ENCODE measurements at places on chromosomes 7 and 10.

DNA sequence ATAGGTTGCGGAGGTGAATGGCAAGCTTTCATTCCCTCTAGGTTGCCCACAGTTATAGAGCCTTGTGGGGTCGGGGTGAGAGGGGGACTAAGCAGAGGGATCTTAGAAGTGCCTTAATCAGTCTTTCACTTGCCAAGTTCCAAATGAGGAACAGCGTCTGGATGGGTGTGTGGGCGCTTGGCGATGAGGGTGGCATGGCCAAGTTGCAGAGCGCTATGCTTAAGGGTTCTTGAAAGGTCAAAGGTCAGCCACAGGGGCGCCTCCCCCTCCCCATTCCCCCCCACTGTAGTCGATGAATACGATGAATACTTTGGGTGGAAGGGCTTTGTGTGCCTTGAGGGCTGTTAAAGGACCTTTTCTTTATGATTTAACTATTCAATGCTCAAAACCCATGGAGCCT, 185.0 kb downstream of the TCF7L2 start:
- no peak for DNase-seq

DNA sequence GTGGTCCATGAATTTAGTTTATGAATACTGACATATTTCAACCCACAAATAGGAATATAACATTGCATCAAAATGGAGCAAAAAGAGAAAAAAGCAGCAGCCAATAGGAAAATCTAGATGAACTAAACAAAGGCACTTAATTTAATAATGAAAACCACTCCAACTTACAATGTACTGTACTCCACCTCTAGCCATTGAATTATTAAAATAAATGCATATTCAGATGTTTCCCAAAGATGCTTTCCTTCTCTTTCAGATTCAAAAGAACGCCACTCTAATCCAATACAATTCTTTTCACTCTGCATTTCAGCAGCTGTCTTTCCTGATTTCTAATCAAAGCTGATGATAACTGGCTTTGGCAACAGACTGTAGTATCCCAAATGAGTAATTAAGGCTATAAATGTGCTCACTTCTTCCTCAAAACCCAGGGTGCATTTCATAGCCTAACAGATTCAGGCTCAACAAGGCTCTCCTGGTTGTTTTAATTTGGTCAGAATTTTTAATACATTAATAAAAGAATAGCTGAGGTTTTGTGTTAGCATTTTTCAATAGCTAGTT, 577.1 kb downstream of the PARD3 start:
- DNase-seq, result no peak

- DNase-seq, result no peak
Measured at GRCh38 chr7:75628055-75628454, 110.7 kb downstream of the HIP1 start.

DNA sequence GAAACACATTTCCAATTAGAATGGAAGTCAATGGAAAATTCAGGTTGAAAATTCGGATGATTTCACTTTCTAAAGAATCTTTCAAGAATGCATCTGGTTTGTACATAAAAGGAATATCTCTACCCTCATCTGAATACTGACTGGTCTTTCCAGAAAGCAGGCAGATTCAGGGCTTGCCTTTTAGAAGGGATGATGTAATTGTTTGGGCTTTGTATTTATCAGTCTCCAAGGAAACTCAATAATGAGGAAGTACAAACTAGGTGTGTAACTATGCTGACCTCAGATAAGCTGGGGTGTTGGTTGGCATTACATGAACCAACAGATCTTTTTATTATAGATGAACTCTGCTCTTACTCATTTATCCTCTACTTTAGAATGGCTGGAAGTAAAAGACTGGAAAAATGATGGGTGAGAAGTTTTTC, 24.1 kb downstream of the PDLIM1 start:
- peak; percentile 77 for DNase-seq

GRCh38 chr7:101114492-101114891, 12.4 kb upstream of the SERPINE1 start:
- DNase-seq, result peak; percentile 77

GRCh38 chr7:78143661-78144060, 345.1 kb downstream of the PHTF2 start:
- no peak for DNase-seq

DNA sequence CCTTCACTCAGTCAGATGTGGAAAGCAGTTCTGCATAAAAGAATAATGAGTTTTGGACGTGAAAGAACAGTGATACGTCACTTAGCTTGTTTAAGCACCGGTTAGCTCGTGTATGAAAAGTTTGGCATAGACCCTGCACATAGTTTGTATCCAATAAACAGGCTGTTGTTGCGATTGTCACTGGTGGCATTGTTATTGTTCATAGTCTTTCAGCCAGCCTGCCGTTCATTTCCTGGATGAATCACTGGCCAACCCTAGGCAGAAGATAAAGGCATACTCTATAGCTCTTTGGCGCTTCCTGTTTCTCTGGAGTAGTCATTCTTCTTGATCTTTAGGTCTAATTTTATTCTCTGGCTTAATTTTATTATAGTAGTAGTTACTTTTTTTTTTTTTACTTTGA, 57.8 kb upstream of the ANKRD30A start:
- DNase-seq, result no peak

DNA sequence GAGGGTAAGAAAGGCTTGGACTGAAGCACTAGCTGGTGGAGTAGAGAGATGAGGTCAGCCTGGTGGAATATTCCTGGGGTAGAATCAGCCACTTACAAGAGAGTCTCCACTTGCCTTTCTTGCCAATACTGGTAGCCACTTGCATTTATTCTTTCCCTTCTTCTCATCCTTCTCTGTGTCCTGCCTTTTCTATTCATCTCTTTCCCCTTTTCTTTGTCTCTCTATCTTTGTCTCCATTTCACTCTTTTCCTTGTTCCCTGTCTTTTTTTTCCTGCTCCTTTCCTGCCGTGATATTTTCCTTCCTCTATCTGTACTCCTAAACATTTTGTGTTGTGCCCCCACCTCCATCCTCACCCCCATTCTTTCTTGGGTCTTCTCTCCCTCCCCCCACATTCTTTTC, 214.3 kb downstream of the LRMDA start:
- DNase-seq, result no peak

DNA sequence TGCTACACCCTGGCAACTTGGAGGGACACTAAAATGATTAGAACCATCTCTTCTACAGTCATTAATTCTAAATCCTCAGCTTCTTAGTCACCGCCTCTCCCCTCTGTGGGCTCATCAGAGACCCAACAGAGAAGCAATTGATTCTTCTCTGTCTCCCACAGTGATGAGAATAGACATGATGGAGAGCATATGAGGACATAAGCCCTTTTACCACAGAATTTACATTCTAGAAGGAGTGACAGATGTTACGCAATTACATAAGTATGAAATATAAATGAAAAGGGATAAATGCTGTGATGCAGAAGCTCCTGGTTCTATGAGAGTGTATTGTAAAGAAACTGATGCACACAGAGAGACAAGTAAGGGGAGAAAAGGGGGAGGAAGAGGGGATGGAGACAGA, 18.1 kb upstream of the ABCB5 start:
- DNase-seq, result no peak

DNA sequence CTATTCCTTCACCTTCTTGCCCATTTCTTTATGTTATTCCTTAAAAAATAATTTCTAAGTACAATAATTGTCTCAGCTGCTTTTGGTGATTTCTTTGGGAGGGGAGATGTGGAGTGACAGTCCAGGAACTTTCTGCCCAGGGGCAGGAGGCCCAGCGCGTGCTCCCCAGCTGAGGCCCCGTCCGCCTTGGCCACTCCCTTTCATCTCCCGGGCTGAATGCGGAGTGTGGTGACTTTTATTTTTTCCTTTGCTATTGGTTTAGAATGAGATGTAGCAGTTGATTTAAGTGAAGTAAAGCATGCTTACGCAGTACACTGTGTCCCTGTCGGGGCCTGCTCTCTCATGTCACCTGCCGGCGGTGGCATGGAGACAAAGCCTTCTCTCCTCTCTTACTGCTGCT, 141.6 kb downstream of the MGMT start:
- DNase-seq, result no peak

DNA sequence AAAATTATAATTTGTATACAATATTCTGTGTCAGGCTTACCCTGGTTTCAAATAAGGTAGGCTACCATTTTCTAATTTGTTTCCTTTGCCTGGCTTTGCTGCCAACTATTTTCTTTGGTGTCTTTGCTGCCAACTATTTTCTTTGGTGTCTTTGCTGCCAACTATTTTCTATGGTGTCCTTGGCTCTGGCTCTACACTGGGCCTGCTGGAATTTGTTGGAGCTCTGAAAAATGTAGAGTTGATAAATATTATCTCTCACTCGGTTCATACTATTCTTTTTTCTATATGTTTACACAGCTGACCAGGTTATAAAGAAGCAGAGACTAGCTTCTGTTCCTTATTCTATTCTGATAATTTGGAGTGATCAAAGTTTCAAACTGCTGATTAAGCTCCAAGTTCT, 768.0 kb upstream of the PHF14 start:
- DNase-seq, result no peak

DNA sequence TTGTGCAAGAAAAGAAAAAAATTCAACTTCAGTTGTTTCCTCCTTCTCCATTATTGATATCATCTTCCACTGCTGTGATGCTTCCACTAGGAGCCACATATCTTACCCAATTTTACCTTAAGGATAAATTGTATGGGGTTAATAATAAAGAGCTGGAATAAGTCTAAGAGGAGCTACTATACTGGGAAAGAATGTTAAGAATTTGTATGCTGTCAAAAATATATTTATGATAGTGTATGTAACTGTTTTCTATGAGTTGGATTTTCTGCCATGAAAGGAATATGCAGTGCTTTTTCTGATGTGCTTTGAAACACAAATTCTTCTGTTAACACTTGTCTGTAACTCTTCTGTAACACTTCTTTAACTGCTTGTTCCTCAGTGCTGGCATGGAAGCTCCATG, 219.1 kb downstream of the VTI1A start:
- DNase-seq, result no peak

All from HCEC 1CT (cell line).